ENCODE measurements at places on chromosomes 6 and 20. TPM values are rescaled to one million over a fixed set of nuclear protein-coding genes. Genes with fewer than 3 reads are reported as not detected.

Gene EMILIN3
- not detected for total RNA-seq

Gene HTR1E
- total RNA-seq: not detected

Gene COQ3
- total RNA-seq: 18.9 TPM

Gene NKAIN2
- not detected for total RNA-seq

Gene RTEL1
- total RNA-seq: 54.5 TPM

Measured in CD8-positive, alpha-beta memory T cell (primary cell).